Epithelial cell of umbilical artery (primary cell): ENCODE measurements at places on chromosomes 16 and 17. TPM values are rescaled to one million over a fixed set of nuclear protein-coding genes. Genes with fewer than 3 reads are reported as not detected.

GAST gene
- not detected in 2 replicates for total RNA-seq

EXOC7 gene
- total RNA-seq: 53.6 and 78.1 TPM in 2 replicates

ASGR1 gene
- 5.5 and 9.1 TPM in 2 replicates for total RNA-seq

GPR179 gene
- not detected in 2 replicates for total RNA-seq
